Osteocyte (in vitro differentiated cells): ENCODE measurements at places on chromosomes 6 and 20. TPM values are rescaled to one million over a fixed set of nuclear protein-coding genes. Genes with fewer than 3 reads are reported as not detected.

Gene MLN
- not detected in 2 replicates for total RNA-seq

- no peaks in the 10 kb centered on the region for H3K36me3 ChIP-seq
- DNase-seq = no peak
- no peak overlapping the region for H3K27ac ChIP-seq
- peaks cover 23% of the 10 kb centered on the region for H3K27me3 ChIP-seq
- H3K4me1 ChIP-seq = no peaks in the 10 kb centered on the region
Measured at GRCh38 chr20:54195483-54196472, 12.1 kb upstream of the PFDN4 start.

DNA sequence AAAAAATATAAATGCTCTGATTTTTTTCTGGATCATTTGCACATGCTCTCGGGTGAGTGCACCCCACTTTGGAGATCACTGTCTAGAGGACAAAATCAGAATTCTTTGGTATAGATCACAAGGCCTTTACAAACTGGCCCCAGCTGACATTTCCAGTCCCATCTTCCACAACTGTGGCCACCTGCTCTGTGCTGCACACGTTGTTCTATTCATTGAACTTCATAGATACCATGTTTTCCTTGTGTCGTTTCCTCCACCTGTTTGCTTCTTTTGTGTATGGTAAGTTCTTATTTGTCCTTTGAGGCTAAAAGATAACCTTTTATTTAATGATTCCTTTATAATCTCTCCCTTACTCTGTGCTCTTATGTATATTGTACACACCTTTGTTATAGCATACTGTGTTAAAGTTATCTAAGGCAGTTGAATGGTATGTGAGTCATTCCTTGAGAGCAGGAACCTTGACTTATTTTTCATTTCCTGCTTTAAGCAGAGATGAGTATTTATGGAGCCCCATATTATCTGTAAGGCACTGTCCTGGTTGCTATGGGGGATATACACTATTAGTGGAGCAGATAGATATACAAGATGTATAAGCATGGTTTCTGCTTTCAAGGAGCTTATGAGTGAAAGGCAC is 12.0 kb upstream of the SLC17A5 start:
- peaks cover 5% of the 10 kb centered on the region for H3K4me1 ChIP-seq
- DNase-seq = no peak
- H3K27ac ChIP-seq = no peak overlapping the region
- H3K27me3 ChIP-seq = peaks cover 40% of the 10 kb centered on the region
- no peaks in the 10 kb centered on the region for H3K36me3 ChIP-seq

DNA sequence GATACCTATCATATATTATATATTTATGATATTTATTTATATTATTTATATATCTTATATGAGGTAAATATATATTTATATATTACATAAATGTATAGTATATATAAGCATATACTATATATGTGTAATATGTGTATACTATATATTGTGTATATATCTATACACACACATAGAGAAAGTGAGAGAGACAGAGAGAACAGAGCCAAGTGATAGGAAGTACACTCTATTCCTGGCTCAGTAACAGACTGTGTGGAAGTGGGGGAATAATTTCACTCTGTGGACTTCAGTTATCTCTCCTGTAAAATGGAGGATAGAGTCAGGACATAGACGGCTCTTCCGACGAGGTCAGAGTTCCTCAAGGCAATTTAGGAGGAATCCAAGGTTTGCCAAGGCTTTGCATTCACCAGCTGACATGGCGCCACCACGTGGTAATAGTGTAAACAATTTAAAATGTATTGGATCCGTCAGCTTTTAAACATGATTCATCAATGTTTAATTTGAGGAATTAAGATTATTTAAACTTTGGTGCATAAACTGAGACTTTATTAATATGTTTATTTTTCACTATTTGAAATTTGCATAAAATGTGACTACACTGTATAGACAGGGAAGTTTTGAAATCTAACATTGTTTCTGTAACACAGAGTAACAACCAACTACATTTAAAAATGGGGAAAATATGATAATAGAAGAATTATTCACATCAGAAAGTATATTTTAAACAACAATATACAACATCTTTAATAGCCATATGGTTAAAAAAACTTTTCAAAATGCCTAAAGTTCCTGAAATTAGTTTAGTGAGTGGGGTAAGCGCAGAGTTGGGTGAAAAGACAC is 75.4 kb upstream of the TMEM244 start:
- H3K4me3 ChIP-seq = peak overlapping the region; percentile 43
- no peak overlapping the region for H3K27ac ChIP-seq
- H3K36me3 ChIP-seq = no peaks in the 10 kb centered on the region

GRCh38 chr6:56364827-56365339 is 117.5 kb upstream of the COL21A1 start:
- no peaks in the 10 kb centered on the region for H3K27me3 ChIP-seq
- no peak overlapping the region for H3K4me3 ChIP-seq
- no peak overlapping the region for H3K27ac ChIP-seq
- no peaks in the 10 kb centered on the region for H3K36me3 ChIP-seq
- H3K4me1 ChIP-seq = peaks cover 12% of the 10 kb centered on the region
- no peak for DNase-seq

GRCh38 chr20:44646023-44646640 is 5.4 kb downstream of the ADA start:
- H3K4me1 ChIP-seq = peaks cover 87% of the 10 kb centered on the region
- no peaks in the 10 kb centered on the region for H3K27me3 ChIP-seq
- peak overlapping the region; percentile 16 for H3K4me3 ChIP-seq
- H3K27ac ChIP-seq = peak overlapping the region; percentile 87
- no peak for DNase-seq
